BJ (cell line): ENCODE measurements at places on chromosomes 12 and 14.

GRCh38 chr14:56730538-56731145 lies 79.6 kb downstream of the OTX2 start:
- no peak for DNase-seq

- DNase-seq, result no peak
Observed at GRCh38 chr12:106226884-106227640, 20.8 kb downstream of the CKAP4 start.

GRCh38 chr14:71549421-71550050 lies 382.7 kb upstream of the RGS6 start:
- DNase-seq, result no peak

DNA sequence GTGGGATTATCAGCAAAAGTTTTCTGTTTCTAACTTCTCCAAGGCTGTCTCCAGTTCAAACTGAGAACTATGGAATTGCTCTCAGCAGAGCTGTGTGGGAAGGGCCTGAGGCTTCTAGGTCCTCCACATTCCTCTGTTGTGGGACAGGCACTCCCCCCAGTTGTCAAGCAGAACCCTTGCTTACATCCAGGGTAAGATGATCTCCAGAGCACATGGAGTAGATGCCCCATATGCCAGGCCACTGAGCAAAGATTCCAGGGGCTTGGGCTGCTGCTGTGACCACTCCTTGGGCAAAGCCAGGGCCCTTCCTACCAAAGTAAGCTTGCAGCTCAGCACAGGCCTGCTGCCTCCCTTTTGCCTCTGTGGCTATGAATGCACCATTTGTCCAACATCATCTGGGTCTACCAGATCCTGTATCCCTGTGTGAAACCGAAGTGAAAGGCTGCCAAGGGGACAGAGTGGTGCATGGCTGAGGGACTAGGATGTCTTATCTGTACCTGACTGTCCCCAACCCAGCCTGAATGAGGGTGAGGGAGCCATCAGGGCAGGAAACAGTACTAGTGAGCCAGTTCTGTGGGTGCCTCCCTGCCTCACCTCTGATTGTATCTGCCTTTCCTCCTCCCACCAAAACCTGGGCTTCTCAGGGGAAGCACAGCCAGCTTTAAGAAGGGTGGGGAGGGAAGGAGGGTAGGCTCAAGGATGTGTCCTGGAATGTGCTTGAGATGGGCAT lies 13.1 kb upstream of the ESPL1 start:
- no peak for DNase-seq

- DNase-seq, result no peak
Observed at GRCh38 chr14:46058964-46059563, 592.5 kb downstream of the RPL10L start.

- peak; percentile 9 for DNase-seq
Observed at GRCh38 chr14:78566026-78566858, 396.1 kb downstream of the NRXN3 start.

DNA sequence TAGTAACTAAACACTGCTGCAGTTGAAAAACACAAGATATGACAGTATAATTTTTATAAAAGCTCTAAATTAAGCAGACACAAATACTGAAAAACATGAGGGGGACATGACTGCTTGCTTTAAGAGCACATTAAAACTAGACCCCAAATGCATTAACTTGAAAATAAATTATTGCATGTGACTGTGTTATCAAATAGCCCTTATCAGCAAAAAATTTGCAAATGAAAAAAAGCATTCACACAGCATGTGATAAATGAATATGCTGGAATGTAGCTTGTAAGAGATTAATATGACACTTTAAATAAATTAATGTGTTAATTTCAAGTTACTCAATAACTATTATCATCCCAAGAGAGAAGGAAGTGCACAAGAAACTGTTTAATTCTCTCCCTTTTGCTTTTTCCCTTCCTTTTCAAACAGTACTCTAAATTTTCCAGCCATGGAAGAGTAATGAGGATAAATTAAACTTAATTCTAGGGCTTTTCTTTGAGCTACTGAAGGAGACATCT lies 1422.1 kb upstream of the FLRT2 start:
- DNase-seq, result no peak

DNA sequence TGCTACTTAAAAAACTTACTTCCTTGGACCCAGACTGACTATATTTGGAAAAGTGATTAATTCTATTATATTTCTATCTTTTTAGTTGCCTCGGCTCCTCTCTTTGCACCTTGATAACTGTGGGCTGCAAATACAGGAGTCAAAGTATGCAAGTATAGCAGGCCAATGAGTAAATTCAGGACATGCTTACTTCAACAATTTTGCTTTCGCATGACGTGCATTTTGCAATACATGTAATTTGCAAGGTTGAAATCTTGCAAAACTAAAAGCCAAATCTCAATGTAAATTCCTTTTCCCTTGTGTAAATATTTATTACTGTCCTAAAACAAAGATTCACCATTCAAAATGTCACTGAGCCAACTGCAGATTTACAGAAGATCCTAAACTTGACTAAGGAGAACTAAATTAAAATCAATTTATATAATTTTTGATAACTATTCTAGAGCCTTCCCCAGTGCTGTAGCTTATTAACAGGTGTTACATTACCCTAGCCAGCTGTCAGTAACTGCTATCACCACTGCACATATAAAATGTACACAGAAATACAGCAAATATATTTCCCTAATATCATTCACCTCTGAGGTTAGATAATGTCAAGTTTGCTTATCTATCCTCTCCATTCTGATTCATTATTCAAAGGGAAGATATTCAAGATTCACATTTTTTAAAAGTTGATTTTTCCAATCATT lies 1069.5 kb downstream of the TRHDE start:
- no peak for DNase-seq

- DNase-seq, result no peak
Observed at GRCh38 chr12:124389725-124390441, 95.0 kb downstream of the RFLNA start.
